ENCODE measurements at places on chromosomes 16 and 17.

DNA sequence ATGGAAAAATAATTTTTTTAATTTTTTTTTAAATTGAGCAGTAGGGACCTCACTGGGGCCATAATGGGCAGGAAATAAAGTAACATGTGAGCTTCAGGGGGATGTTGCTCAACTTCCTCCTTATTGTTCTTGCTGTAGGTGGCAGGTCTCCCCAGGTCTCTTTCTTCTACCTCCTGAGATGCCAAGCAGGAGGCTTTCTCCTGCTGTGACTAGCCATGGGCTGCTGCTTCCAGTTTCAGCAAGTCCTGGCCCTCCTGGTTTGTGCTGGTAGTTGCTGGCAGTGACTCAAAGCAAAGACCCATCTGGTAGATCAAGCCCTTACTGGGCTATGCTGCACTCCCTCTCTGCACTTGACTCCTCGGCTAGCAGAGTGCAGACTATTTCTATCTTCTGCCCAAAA, 2.3 kb downstream of the DPEP2NB start:
- DNase-seq: no peak

- DNase-seq: no peak
Measured at GRCh38 chr17:34562387-34562786, 17.0 kb upstream of the TMEM132E start.

DNA sequence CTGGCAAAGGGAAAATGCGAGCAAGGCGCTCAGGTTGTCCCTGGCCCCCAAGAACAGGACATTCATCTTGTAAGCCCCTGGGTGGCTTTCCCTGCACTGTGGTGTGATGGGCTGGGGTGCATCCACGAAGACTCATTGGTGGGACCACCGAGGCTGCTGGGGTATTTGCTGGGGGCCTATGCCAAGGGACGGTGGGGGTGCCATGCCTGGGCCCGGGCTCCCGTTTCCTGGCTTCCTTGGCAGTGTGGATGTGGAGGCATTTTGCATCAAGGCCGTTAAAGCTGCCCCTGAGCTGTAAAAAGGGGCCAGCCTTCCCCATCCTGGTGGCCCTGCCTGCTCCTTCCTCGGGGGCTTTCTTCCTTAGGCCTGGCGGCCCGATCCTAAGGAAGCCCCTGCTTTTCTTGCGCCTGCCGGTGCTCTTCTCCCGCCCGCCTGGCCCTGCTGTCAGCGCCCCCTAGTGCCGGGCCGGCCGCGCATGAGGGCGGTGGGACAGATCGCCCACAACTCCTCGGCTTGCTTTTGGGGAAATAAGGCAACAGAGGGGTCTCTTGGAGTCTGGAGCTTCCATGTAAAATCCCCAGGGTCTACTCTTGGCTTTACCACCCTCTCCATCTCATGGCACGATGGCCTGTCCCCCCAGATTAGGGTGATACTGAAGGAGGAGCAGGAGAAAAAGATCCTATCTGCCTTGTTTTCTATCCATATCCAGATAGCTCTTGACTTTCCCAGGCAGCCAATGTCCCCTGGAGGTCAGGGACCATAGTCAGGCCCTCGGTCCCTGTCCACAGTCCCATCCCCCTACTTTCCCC, 9.8 kb upstream of the TBX2 start:
- DNase-seq: no peak

GRCh38 chr16:8512941-8513624, 77.2 kb downstream of the TMEM114 start:
- no peak for DNase-seq

GRCh38 chr16:89358030-89359005, 132.0 kb downstream of the ANKRD11 start:
- DNase-seq: no peak

DNA sequence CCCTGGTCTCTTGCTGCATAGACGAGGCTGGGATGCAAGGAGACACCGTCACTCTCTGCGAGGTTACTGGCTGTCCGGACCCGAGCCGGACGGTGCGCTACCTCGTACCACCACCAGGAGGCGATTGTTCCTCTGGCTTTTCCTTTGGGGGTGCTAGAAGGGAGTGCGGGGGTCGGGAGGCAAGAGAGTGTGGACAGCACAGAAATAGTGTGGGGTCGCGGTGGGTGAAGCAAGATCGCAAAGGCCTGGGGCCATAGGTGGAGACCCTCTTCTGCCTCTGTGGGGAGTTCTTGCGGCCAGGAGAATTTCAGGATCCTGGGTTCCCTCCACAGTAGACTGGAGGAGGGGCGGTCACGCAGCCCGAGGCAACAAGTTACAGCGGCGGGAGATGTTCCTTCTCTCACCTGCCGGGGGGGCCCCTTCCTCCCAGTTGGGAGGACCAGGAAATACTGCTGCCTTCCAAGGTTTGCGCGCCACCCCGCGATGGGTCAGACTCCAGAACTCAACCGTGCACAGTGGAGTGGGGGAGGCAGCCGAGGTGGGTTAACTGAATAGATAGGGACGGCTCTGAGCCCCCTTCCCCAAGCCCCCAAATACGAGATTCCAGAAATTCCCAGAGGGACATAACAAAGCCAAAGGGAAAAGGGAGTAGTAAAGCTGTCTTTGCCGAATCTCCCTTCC, 6.9 kb downstream of the PHOSPHO1 start:
- no peak for DNase-seq

DNA sequence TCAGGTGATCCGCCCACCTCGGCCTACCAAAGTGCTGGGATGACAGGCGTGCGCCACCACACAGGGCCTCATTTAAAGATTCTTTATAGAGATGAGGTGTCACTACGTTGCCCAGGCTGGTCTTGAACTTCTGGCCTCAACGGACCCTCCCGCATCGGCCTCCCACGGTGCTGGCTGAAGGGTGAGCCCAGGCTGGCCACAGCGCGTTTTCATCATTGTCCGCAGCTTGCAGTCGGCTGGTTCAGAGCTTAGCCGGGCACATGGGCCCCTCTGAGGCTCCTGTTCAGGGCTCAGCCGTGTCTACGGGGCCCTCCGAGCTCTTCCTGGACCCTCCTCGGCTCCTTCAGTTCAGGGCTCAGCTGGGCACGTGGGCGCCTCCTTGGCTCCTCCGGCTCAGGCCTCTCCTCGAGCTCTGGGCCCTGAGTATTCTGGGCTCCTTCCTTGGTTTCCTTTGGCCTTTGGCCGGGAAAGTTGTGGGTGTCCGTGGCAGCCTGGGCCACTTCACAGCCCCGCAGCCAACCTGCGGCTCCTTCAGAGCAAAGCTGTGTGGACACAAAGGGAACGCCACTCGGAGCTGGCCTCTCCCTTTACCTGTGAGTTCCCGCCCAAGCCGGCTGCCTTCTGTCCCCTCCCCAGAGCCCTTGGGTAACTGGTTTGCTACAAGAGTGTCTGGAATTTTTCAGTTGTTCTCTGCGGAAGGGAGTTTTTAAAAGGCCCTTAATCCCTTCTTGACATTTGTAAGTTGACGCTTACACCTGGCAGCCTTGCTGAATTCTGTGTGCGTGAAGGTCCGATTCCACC, 1.2 kb upstream of the MSLN start:
- no peak for DNase-seq

- no peak for DNase-seq
Measured at GRCh38 chr17:9199571-9200551, 178.6 kb downstream of the NTN1 start.

- DNase-seq: no peak
Measured at GRCh38 chr16:48383877-48384519, 1.2 kb downstream of the SIAH1 start.

DNA sequence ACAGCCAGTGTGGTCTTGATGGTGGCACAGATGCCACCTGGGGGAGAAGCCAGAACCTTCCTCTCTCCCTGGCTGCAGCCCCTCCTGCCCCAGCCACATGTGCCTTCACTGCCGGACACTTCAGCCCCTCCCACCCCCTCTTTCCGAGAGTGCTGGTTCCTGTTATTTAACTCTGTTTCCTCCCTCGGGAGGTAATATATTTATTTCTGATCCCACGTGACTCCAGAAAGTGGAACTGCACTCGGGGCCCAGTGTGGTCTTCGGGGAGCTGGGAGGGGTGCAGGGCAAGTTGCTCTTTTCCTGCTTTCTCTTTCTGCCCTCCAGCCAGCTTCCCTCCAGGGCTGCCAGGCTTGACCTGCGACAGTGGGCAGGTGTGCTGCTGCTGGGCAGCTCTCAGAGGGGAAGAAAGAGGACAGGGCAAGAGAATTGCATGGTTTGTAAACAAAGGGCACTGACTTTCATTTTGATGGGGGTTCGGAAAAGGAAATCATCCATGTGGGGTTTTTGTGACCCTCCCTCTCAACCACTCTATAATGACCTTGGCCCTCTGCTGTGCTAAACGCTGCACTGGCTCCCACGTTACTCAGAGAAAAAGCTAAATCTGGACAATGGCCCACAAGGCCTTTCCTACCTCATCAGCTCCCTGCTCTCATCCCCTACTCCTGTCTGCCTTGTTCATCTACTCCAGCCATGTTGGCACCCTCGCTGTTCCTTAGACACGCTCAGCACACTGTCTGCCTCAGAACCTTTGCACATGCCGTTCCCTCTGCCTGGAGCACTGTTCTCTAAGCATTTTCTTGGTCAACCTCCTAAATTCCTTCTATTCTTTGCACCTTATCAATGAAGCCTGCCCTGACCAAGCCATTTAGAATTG, 8.2 kb upstream of the CIITA start:
- no peak for DNase-seq

DNA sequence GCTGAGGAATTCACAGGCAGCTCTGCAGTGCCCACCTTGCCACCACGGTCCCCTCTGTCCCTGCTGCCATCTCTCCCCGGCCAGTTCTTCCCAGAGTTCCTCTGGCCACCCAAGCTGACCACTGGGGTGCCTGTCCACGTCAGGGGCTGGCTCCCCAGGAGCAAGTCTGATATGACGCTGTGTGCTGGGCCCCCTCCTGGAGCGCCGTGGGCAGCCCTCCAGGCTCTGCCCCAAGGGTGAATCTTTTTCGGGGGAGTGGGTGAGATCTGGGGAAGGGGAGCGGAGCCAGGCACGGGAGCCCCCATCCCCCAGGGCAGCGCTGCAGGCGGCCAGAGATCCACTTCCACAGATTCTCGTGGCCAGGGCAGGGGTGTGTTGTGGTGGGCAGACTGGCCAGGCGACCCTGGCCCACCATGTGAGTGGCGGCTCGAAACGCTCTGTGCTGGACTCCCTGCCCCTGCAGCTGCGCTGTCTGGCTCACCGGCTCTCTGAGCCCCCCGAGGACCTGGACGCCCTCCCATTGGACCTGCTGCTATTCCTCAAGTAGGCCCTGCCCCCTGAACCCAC, 3.7 kb downstream of the MSLN start:
- DNase-seq: no peak

GRCh38 chr17:4178651-4179050, 35.7 kb downstream of the CYB5D2 start:
- no peak for DNase-seq

DNA sequence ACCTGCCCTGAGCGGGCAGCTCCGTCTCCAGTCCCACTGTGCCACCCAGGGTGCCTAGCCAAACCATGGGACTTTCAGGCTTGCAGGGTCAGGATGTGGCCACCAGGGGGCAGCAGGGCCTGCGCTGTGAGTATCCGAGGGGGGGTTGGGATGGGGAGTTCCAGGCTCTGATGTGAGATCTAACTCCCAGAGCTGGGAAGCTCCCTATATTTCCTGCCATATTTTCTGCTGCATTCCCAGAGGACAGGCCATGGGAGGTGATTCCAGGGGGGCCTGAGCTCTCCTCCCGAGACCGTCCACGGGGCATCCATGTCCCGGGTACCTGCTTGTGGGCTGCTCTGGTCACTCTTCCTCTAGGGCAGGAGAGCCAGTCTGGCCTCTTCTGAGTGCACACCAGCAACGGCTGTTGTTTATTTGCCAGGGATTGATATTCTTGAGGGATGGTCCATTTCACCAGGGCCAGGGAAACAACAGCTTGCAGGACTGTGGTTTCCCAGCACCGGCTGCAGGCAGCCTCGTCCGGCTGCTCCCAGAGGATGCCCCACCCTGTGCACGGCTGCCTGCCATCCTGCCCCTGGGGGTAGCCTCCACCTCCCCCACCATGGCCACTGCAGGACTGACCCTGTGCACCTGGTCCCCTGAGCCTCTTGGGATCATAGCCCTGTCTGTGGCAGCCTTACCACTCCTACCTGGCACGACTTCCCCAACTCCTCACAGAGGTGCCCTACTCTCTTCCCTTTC, 1.2 kb downstream of the GPR142 start:
- peak; percentile 19 for DNase-seq

- DNase-seq: no peak
Measured at GRCh38 chr17:32882734-32883133, 5.8 kb upstream of the MYO1D start.

DNA sequence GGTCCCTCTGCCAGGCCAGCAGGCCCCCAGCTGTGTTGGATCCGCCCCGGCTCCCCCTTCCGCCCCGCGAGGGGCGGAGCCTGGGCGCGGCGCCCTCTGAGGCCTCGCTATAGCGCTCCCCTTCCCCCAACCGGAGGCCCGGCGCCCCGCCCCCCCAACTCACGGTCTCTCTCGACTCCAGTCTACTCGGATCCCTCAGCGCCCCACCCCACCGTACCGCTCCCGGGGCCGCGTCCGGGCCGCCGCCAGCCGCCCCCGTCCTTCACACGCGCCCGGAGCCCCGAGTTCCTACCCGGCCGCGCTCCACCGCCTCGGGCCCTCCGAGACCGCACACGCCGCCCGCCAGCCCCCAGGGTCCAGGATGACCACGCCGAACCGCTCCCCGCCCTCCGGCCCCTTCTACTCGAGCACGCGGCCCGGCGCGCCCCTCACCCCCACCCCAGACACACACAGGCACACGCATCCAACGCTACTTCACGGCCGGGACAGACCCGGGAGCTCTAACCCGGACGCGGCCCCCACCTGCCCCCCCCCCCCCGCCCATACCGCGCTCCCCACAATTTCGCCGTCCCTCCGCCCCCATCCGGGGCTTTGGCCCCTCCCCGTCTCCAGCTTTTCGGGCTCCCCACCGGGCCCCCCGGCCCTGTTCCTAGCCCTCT, 1.4 kb downstream of the PHF23 start:
- no peak for DNase-seq

- no peak for DNase-seq
Measured at GRCh38 chr16:66490774-66491715, 58.9 kb downstream of the TK2 start.

GRCh38 chr16:89147085-89147817, 24.3 kb upstream of the CDH15 start:
- no peak for DNase-seq

GRCh38 chr16:4060823-4061222, 55.4 kb downstream of the ADCY9 start:
- DNase-seq: no peak

GRCh38 chr16:89183463-89183862, 11.9 kb downstream of the CDH15 start:
- no peak for DNase-seq

DNA sequence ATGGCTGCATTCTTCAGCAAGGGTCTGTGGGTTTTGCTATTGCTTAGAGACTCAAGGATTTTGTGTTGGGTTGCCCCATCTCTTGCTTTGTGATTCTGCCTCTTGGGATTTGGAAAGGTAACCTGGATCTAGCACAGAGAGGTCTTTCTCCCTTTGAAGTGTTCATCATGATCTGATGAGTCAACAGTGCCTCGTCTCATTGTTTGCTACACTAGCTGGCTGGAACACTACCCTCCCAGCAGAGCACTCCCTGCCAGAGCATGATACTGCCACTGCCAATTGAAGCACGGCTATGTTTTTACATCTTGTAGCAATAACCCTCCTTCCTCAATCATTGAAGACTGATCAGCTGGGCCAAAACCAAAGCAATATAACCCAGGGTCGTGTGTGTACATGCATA, 361.0 kb downstream of the CDH13 start:
- no peak for DNase-seq

- no peak for DNase-seq
Measured at GRCh38 chr17:48600244-48601098, 4.3 kb downstream of the HOXB6 start.
